Activated CD4-positive, alpha-beta T cell treated with anti-CD3 and anti-CD28 coated beads, Interleukin-2, Interleukin-4, amounts not matched to agents 100 ng/mL and 50 ng/mL, durations not matched to agents 16 hours and 8 hours (primary cell): ENCODE measurements at places on chromosomes 13 and 19.
A peak's percentile ranks its signal among the peaks of the same experiment; 100 is the strongest.

DNA sequence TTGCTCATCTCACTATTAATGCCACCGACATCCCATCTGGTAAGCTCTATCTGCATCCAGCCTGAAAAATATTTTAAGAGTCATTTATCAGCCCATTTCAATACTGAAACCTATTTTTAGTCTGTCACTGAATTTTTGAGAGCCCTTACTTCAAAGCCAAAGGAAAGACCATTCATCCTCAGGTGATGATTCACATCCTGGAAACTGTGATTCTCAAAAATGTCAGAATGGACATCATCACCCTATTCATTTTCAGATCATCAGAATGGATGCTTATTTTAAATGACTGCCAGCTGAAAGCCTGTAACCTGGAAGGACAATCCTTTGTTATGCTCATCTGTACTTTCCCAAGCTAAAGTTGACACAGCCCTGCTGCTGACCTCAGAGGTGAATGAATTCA, 27.0 kb downstream of the TNFSF11 start:
- DNase-seq, result peak; percentile 24

GRCh38 chr13:48162217-48162616, 67.3 kb upstream of the MED4 start:
- DNase-seq, result no peak

GRCh38 chr19:29804493-29804892, 7.3 kb upstream of the CCNE1 start:
- peak; percentile 55 for DNase-seq

DNA sequence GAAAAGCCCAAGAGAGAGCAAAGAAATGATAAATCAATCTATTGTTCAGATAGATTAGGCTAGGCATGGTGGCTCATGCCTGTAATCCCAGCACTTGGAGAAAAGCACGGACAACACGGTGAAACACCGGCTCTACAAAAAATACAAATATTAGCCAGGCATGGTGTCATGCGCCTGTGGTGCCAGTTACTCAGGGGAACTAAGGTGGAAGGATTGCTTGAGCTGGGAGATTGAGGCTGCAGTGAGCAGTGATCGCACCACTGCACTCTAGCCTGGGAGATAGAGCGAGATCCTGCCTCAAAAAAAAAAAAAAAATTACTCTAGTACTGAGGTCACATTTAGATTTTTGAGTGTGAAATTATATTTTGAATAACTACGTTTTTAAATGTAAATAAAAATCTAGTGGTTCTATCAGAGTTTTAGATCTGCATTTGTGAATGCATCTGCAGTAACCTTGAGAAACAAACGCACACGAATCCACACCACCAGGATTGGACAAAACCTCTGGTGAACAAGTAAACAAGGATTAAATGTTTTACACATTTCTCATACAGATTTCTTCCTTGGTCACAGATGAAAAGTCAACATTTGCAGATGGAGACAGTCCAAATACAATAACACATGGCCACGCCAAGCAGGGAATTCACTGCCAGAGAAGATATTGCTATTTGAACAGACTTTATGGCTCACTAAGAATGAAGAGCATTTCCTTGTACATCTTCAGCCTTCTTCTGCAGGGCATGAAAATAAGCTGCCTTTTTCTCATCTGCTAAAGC, 917.6 kb downstream of the PCDH9 start:
- DNase-seq, result no peak

DNA sequence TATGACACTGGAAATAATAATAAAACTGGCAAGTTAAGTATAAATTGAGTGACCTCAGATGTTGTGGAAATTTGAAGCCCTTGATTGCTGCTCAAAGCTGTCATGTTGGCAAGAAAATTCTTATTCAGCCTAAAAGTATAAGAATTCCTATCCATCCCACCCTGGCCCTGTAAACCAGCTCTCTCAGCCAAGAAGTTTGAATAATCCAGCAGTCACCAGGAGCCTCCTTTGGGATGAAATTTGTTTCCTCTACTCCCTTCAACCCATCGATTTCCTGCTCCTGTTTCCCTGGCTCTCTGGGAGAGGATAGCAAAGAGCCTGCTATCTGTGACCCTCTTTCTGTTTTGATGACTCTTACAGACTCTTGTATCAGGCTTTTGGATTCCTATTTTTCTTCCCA, 169.3 kb downstream of the LHFPL6 start:
- DNase-seq, result no peak

GRCh38 chr13:71661921-71662320, 205.1 kb downstream of the DACH1 start:
- DNase-seq, result no peak

GRCh38 chr13:41722684-41723535, 238.0 kb downstream of the VWA8 start:
- no peak for DNase-seq

- peak; percentile 84 for DNase-seq
Measured at GRCh38 chr19:40613690-40614621, 12.8 kb downstream of the LTBP4 start.

DNA sequence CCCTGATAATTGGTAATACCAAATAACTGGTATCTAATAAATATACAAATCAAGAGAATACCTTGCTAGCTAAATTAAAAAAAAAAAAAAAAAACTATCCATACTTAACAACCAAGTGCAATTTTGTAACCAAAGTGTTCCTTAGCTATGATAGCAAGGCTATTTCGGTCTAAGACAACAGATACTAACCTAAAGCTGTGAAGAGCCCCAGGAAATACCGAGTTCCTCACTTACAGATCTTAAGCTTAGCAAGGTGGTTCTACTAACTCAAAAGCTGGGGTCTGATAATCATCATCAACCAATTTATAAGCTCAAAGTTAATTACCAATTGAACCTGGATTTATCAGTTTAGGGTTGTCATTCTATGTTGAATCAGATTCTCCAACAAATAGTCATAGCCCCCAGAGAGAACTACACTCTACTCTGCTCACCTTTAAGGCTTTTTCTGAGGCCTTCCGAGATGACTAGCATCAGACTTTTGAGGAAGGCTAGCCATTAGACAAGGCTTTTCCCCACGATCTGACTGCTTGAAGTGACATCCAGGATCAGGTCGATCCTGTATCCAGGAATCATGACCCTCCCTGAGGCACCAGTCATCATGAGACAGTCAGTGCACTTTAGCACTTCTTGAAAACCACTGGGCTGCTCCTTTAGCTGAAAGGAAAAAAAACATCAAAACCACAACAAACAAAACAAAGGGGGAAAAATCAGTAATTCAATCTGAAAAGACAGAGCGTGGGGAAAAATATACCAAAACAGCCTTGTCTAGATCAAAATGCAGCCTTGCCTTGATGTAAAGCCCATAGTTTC, 31.9 kb downstream of the INTS6 start:
- no peak for DNase-seq
